ENCODE measurements at places on chromosomes 1 and 21.
A peak's percentile ranks its signal among the peaks of the same experiment; 100 is the strongest.

- no peak for DNase-seq
Measured at GRCh38 chr21:26790296-26790695, 54.9 kb downstream of the ADAMTS1 start.

- DNase-seq: no peak
Measured at GRCh38 chr1:166164646-166164994, 2.2 kb downstream of the FAM78B start.

DNA sequence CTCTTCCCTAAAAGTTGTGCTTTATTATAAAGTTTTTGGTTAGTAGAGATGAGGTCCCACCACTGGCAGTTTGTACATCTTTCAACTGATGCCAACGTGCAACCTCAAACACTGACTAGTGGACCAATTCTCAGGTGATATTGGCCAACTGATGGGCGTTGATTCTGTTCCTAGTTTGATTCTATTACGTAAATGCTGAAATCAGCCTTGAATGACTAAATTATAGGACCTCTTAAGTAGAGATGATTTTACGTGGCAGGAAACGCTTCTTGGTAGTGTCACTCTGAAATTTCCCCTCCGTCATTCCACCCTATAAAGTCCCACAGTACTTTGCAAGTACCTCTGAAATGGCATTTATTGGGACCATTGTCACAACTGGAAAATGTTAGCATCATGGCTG is 8.8 kb upstream of the FNDC7 start:
- no peak for DNase-seq

DNA sequence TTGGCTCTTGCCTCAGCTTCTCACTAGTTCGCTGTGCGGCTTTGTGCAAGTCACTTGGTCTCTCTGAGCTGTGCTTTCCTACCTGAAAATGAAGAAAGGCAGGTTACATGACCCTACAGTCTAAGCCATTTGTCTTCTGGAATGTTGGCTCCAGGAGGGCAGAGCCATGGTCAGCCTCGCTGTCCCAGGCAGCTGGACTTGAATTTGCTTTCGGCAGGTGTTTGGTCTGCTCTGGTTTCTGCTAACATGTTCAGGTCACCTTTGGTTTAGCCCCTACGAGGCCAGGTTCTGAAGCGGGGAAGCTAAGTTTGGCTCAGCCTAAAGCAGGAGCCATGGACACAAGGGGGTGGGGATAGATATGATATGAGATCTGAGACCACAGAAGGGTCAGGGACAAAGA is 19.1 kb downstream of the LRRC38 start:
- no peak for DNase-seq

GRCh38 chr1:17723684-17724083 is 31.4 kb upstream of the ACTL8 start:
- no peak for DNase-seq

DNA sequence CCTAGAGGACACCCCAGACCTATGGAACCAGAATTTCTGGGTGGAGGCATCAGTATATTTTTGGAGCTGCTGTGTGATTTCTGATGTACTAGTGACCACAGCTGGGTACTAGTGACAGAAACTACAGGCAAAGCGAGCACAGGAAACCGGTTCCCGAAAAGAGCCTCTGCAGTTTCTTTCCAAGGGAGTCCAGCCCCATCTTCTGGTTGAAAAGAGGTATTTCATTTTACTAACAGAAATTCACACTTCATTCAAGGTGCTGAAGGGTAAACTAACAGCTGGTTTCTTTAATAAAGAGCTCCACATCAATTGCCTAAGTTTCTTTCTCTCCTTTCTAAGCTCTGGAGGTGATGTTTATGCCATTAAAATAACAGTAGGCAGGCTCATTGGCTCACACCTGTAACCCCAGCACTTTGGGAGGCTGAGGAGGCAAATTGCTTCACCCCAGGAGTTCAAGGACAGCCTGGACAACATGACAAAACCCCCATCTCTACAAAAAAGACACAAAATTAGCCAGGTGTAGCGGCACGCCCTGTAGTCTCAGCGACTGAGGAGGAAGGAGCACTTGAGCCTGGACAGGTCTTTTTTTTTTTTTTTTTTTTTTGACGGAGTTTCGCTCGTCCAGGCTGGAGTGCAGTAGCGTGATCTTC is 22.0 kb downstream of the THAP3 start:
- no peak for DNase-seq

DNA sequence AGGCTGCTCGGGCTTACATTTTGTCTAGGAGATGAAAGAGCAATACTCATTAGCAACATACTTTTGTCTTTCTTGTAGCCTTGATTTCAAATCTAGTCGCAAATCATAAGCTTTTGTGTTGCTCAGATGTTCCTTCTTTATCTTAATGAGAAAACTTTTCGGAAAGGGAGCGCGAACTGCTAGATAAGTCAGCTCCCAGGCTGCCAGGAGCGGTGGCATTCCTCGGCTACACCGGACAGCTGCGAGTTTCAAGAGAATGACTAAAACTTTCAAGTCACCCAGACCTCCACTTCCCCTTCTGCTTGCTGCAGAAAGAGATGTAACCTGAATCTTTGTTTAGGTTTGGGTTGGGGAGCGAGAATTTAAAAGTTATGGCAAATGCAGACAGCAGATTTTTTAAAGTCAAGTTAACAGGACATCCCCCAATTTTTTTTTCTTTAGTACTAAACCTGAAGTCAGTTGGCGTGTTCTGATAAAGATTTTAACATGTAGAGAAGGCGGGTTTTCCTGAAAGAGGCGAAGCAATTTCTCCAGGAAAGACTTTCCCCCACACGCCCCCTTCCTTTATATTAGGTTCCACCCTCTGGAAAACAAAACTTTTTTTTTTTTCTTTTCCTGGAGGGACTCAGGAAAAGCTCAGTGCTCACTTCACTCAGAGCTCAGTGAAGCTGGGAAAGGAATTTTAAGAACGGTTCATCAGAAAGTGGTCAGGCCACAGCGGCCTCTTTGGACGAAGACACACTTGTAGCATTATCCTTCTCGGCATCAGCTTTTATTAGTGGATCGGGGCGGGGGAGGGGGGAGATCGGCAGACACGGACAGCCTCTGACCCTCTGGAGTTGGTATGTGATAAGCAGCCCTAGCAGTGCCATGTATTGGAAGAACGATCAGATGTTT is at the start of gene LHX8:
Gene LHX8, plus strand, starts transcription at position 639 of the 897 bp plus-strand sequence. CDS start 2,227 bp downstream, outside the sequence.
- no peak for DNase-seq

DNA sequence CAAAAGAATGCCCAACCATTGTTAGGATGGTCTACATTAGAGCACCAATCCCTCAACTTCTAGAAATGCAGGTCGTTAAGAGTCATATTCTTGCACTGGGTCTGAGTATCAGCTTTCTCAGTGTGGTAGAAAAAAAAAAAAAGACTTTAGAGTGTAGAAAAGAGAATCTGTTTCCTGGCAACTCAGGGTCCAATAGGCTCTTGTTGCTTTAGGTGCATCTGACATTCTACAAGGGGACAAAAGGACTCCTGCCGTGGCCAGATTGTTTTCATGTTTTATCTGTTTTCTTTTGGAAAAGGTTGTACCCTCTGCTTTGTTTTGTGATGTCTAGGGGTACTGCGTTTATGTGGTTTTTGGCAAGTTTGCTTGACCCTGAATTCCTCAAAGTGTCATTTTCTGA is 105.4 kb upstream of the KCNK2 start:
- no peak for DNase-seq

DNA sequence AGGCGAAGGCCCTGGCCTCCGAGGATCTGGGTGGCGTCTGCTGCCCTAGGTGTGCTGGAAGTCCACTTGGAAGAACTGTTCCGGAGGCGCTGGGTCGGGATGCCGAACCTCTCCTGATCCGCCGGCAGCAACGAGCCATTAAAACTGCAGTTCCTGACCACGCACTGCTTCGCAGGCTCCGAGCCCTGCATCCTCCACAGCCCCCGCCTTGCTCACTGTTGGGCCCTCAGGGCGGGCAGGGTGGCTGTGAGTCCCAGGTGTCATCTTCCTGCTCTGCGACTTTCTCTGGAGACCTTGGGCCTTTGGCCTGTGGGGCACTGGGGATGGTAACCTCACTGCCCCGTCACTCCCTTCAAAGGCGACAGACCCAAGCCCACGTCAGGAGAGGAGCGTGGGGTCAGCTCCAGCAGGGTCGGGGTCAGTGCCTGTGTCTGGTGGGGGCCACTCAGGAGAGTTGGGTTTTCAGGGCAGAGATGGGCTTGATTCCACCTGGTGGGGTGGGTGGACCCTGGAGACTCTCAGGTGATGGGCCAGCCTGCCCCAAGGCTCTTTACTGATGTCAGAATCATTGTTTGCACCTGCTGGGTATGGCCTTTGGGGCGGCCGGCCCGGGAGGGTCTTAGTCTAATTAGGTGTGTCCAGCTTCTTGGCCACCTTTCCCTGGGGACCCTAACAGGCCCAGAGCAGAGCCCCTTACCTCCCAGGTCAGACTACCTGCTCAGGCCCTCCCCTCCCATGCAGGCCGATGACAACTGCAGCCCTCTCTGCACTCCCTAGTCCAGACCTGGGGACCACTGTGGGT is 3.1 kb downstream of the PRXL2B start:
- no peak for DNase-seq

- no peak for DNase-seq
Measured at GRCh38 chr1:234586892-234587485, 23.0 kb downstream of the IRF2BP2 start.

DNA sequence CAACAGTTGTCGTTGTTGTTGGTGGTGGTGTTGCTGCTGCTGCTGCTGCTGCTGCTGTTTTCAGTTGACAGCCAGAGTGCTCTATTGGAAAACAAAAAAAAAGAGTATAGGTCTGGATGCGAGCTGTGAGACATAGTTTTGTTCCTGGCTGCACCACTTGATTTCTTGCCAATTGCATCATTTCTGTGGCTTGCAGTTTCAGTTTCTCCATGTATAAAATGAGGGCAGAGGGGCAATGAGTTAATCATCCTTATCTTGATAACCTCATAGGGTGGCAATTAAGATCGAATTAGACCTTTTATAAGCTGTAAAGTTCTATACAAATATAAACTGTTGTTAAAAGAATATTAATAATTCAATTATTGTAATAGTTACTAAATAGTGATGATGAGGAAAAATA is 156.7 kb downstream of the DMRTA2 start:
- DNase-seq: no peak

GRCh38 chr1:23417570-23417969 is 7.0 kb downstream of the TCEA3 start:
- DNase-seq: no peak

DNA sequence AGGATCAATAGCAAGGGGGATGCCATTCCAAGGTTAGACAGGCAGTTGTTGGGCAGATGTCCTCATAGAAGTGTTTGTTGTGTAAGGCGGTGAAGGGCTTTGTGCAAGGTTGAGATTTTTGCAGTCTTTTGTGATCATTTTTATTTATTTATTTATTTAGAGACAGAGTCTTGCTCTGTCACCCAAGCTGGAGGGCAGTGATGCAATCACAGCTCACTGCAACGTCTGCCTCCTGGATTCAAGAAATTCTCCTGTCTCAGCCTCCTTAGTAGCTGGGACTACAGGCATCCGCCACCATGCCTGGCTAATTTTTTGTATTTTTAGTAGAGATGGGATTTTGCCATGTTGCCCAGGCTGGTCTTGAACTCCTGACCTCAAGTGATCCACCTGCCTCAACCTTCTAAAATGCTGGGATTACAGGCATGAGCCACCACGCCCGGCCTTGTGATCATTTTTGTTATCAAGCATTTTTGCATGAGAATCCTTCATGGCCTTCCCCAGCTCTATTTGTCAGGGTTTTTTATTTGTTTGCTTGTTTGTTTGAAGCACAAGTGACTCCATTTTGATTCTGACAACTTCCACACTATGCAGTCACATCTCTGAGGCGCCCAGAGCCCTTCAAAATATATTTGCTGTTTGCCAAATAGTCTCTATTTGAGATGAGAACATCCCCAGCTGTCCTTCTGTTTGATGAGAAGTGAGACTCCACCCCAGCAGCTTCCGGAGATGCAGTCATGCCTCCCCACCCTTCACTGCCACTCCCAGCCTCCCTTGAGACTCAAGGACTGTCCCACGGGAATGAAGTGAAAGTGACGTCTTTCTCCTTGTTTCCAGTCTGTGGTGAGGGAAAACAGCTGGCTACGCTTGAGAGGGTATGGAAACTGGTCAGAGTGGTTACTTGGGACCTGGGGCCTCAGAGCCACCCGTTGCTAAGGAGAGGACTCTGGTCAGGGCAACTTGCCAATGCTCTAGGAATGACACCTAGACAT is 38.0 kb downstream of the TMEM50B start:
- peak; percentile 13 for DNase-seq

GRCh38 chr1:156160743-156161171 is 7.4 kb downstream of the SEMA4A start:
- peak; percentile 81 for DNase-seq

DNA sequence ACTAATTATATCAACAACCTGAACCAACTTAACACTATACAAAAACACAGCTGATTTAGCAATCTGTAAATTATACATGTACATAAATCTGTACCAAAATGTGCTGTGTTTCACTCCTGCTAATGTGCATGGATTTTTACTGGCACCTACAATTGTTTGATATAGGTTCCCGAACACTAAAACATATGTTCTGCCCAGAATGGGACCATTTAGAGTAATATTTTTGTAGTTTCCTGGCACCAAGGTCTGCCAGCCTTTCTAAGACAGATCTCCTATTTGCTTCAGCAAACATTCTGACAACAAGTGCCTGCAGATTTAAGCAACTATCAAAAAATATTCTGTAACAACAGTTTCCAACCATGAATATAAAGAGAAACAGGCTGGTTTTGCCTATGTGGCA is 4.2 kb downstream of the KCNH1 start:
- DNase-seq: no peak

DNA sequence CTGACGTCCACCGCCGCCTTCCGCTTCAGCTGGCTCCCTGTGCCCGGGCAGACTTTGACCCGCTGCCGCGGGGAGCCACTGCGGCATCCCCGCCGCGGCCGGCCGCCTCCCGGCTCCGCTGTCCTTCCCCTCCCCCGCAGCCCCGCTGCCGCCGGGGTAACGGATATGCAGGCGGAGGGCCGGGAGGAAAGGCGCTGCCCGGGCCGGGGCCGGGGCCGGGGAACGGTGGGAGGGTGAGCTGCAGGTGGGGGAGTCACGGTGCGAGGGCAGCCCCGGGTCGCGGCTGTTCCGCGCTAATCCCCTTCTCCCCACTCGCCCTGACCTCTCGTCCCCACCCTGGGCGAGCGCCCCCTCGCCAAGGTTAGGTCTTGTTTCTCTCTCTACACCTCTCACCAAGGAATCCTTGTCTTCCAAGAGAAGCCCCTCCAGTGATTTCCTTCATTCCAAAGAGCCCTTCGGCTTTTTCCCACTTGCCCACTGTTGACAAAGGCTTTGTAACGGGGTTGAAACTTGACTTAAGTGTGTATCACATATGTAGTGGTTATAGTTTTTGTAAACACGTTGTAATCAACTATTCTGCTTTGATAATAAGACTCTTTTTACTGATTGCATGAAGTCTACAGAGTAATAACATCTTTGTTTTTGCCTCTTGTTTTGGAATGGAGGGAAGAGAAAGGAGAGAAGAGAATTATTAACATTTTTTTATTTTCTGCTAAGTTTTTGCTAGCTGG is 669 bp downstream of the XPR1 start:
- peak; percentile 72 for DNase-seq

GRCh38 chr1:214525535-214526019 is 25.8 kb downstream of the PTPN14 start:
- no peak for DNase-seq

- DNase-seq: no peak
Measured at GRCh38 chr1:214463596-214463995, 87.8 kb downstream of the PTPN14 start.

- no peak for DNase-seq
Measured at GRCh38 chr1:109341944-109342930, 35.4 kb upstream of the MYBPHL start.

Data from stimulated activated naive CD8-positive, alpha-beta T cell treated with anti-CD3 and anti-CD28 coated beads, Interleukin-15, Interleukin-2, amounts not matched to agents 100 U/mL and 50 U/mL, for 24 hours (primary cell).